IgD-negative memory B cell (primary cell): ENCODE measurements at places on chromosomes 4 and X. TPM values are rescaled to one million over a fixed set of nuclear protein-coding genes. Genes with fewer than 3 reads are reported as not detected.

Gene PABPC5
- polyA plus RNA-seq = not detected

Gene SMR3B
- not detected for polyA plus RNA-seq

Gene SSX2B
- polyA plus RNA-seq = not detected

Gene NAP1L3
- 0.24 TPM for polyA plus RNA-seq

Gene ZNF280C
- polyA plus RNA-seq = 1.9 TPM

Gene BEND2
- 0.24 TPM for polyA plus RNA-seq

Gene CRMP1
- polyA plus RNA-seq = not detected

Gene NOX1
- polyA plus RNA-seq = not detected

Gene ITGB1BP2
- polyA plus RNA-seq = not detected

Gene KDR
- not detected for polyA plus RNA-seq

Gene ARHGAP24
- polyA plus RNA-seq = 93.4 TPM

Gene DGKK
- 0.05 TPM for polyA plus RNA-seq

Gene TCEAL7
- not detected for polyA plus RNA-seq

Gene PITX2
- not detected for polyA plus RNA-seq

Gene VAMP7
- 38.6 TPM for polyA plus RNA-seq

Gene GYPE
- 5.6 TPM for polyA plus RNA-seq

Gene GLRA2
- not detected for polyA plus RNA-seq

Gene NLGN4X
- polyA plus RNA-seq = not detected

Gene STK32B
- polyA plus RNA-seq = not detected

Gene LDB2
- not detected for polyA plus RNA-seq

Gene CXCL10
- 0.58 TPM for polyA plus RNA-seq

Gene UBA6
- polyA plus RNA-seq = 29.3 TPM

Gene HTN1
- not detected for polyA plus RNA-seq

Gene FHIP1A
- polyA plus RNA-seq = not detected

Gene MAGEC3
- not detected for polyA plus RNA-seq

Gene HSD17B11
- 59.5 TPM for polyA plus RNA-seq

Gene HPGD
- 2.3 TPM for polyA plus RNA-seq

Gene CHST7
- polyA plus RNA-seq = 4.0 TPM

Gene GRID2
- polyA plus RNA-seq = not detected

Gene RGN
- polyA plus RNA-seq = not detected

Gene NKX3-2
- polyA plus RNA-seq = not detected

Gene MUC7
- polyA plus RNA-seq = not detected

Gene ZAR1
- polyA plus RNA-seq = not detected

Gene TRIM61
- polyA plus RNA-seq = 1.9 TPM

Gene CLDN22
- not detected for polyA plus RNA-seq
